ENCODE measurements at places on chromosomes 6 and 20. TPM values are rescaled to one million over a fixed set of nuclear protein-coding genes. Genes with fewer than 3 reads are reported as not detected.

DNA sequence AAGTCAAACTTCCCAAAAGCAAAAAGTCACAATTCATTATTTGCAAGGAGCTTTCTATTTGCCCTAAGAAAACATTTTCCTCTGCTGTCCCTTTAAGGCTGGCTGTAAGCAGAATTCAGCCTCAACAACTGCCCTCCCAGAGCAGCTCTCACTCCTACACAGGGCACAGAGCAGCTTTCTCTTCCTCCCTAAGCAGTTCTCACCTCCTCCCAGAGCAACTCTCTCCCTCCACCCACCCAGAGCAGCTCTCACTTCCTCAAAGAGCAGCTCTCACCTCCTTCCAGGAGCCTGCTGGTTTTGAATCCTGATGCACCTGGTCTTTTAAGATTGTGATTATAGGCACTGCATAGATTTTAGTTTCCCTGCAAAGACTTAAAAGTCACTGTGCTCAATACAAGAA, 120.6 kb upstream of the TMEM181 start:
- no peaks in the 10 kb centered on the region for H3K36me3 ChIP-seq
- DNase-seq = no peak
- H3K27ac ChIP-seq = peak overlapping the region; percentile 38
- no peaks in the 10 kb centered on the region for H3K27me3 ChIP-seq
- H3K4me3 ChIP-seq = no peak overlapping the region
- H3K4me1 ChIP-seq = peaks cover 2% of the 10 kb centered on the region

DNA sequence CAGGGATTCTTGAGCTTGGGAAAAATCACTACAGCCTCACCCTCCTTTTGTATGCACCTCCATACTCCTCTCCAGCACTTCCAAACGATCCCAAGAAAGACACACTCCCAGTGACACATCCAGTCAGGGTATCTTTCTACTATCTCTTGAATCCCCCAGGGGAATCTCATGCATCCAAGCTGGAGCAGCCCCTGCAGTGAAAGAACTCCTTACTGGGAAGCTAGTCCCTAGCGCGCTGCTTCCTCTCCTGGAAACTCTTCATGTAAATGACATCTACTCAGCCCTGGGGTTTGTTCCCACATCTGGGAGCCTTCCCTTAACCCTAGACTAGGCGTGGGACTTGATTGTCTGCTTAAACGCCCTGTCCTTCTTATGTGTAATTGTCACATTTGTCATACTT, 329.1 kb upstream of the QKI start:
- no peaks in the 10 kb centered on the region for H3K27me3 ChIP-seq
- no peak overlapping the region for H3K4me3 ChIP-seq
- no peaks in the 10 kb centered on the region for H3K4me1 ChIP-seq
- no peak for DNase-seq
- no peaks in the 10 kb centered on the region for H3K36me3 ChIP-seq

The RAD21L1 gene
- not detected for total RNA-seq

The CD24 gene
- 13.3 TPM for total RNA-seq

DNA sequence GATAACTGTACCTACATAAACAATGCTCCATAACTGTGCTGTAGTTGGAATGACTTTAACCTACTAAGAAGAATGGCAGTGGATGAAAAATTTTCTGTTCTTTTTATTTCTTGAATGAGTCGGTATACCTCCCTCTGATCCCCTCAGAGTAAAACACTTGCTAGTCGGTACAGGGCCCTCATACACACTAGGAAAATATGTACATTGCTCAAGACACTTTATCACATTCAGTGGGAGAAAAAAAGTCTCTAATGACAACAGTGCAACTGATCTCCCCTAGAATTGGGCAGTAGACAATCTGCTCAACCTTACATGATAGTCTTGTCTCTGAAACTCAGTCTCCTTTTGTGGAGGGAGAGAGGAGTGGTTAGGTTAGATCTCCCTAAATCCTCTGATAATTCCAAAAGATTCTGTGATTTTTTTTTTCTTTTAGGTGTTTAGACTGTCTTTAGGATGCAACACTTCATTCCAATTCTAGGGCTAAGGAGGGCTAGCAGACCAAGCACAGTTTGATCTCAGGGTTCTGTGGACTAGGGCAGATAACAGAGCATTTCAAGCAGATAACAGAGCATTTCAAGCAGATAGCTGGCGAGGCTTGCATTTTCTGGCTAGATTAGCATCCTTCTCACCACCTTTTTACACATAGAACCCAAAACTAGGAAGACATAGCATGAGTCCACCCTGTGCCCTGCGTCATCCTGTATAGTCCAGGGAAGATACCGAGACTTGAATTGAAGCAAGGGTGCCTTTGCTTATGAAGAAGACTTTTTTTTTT, 100.3 kb upstream of the TNFAIP3 start:
- H3K36me3 ChIP-seq = no peaks in the 10 kb centered on the region
- H3K27ac ChIP-seq = no peak overlapping the region
- DNase-seq = no peak
- no peak overlapping the region for H3K4me3 ChIP-seq
- peaks cover 19% of the 10 kb centered on the region for H3K4me1 ChIP-seq

The OR2B6 gene
- 0.19 TPM for total RNA-seq

DNA sequence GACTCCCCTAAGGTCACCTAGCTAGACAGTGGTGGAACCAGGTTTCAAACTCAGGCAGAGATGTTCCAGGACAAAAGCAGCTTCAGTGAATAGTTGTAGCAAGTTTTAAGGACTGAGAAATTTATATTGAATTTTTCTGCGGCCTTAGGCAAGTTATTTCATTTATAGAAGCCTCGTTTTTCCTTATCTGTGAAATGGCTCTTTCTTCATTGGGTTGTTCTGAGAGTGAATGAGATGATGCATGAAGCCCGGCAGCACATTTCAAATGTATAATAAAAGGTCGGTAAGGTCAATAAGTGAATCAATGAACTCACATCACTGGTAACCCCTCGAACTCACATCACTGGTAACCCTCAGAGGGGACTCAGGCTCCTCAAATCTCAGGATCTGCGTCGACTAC, 1.1 kb upstream of the GMPR start:
- H3K36me3 ChIP-seq = no peaks in the 10 kb centered on the region
- DNase-seq = no peak
- no peak overlapping the region for H3K4me3 ChIP-seq

DNA sequence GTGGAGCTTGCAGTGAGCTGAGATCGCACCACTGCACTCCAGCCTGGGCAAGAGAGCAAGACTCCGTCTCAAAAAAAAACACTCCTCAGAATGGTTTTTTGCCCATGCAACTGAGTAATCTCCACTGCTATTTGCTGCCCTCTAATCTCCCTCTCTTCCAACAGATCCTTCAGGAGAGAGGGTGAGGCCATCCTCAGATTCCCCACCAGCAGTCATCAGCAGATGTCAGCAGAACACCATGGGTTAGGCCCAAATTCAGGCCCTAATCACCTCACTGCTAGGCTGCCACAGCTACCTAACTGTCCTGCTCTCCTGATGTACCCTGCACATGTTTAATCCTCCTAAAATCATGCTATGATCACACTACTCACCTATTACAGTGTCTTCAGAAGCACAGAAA, 63.2 kb upstream of the BEND6 start:
- DNase-seq = no peak
- no peak overlapping the region for H3K27ac ChIP-seq
- H3K4me1 ChIP-seq = no peaks in the 10 kb centered on the region
- no peak overlapping the region for H3K4me3 ChIP-seq
- no peaks in the 10 kb centered on the region for H3K36me3 ChIP-seq

- no peaks in the 10 kb centered on the region for H3K36me3 ChIP-seq
- no peaks in the 10 kb centered on the region for H3K27me3 ChIP-seq
- no peak overlapping the region for H3K4me3 ChIP-seq
- no peak overlapping the region for H3K27ac ChIP-seq
These were observed 25.5 kb upstream of the ADTRP start for GRCh38 chr6:11804135-11804534.

The FAM83D gene
- 9.6 TPM for total RNA-seq

The DNMT3B gene
- 2.7 TPM for total RNA-seq

DNA sequence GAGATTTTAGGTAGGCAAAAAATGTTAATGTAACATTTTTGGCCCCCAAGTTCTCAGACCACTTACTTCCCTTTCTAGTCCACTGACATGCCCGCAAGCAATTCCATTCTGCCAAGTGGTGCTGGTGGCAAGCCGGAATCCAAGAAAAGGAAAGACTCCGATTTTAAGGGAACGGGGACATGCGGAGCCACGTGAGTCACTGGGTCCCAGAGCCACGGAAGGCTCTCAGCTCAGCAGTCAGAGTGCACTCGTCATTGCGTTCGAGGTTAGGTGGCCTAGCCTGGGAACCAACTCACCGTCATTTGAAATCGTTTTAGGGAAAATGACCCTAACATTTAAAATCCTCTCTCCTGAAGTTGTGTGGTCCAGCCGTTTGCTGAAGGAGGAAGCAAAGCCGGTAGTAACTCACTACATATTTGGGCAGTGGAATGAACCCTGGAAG, 711 bp upstream of the SIRT5 start:
- DNase-seq = peak; percentile 17
- no peaks in the 10 kb centered on the region for H3K27me3 ChIP-seq
- no peaks in the 10 kb centered on the region for H3K36me3 ChIP-seq
- H3K4me3 ChIP-seq = peak overlapping the region; percentile 83
- no peaks in the 10 kb centered on the region for H3K4me1 ChIP-seq

DNA sequence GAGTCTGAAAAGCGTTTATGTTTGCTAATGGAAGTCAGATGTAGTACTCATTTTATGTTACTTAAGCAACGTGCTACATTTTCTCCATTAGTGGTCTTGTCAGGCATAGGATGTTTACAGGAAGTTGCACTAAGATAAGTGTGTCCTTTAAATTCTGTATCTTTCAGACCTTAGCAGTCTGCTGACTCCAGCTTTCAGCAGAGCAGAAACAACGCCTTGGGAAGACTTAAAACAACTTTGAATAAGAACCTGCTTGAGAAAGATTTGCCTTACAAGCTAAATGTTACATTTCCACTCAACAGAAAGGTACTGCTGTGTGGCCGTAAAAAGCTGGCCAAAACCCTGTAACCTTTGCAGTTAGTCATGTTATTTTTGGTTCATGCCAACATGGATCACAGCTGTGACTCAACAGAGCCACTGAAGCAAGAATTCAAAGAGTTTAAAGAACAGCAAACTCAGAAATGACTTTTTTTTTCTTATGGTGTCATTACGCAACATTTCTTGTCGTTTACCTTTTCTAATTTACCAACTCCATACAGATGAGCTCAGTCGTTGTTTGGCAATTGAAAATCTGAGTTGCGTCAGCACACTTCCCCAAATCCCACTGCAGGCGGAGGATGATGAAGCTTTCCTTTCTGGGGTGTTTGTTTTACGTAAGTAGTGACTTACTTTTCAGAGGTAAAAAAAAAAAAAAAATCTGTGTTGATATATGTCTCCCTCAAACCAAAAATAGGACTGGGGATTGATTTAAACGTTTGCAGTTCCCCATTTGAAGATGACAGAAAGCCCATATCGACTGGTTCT, 27.9 kb upstream of the BMP6 start:
- H3K36me3 ChIP-seq = no peaks in the 10 kb centered on the region
- no peaks in the 10 kb centered on the region for H3K27me3 ChIP-seq
- no peak overlapping the region for H3K4me3 ChIP-seq
- no peak overlapping the region for H3K27ac ChIP-seq
- no peak for DNase-seq

DNA sequence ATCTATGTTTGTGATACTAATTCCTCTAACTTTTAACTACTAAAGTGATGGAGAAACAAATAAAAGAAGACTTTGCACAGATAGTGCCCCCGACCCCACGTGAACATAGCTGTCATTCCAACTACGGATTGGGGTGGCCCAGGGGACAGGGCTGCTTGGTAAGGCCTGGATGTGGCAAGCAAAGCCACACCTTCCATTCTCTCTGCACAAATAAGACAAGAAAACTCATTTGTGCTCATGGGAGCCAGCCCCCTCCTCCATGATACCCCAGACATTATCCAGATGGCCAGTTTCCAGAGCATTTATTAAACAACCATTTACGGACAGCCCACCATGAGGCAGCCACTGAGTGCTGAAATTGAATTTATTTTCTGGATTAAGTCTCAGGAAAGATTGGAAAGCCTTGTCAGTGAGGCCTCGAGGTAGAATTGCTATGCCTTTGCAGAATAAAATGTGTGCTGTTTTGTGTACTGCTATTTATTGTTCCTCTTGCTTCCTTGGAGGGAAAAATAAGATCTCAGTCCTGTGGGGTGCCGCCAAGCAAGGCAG, 151.2 kb downstream of the UNC5CL start:
- H3K4me3 ChIP-seq = no peak overlapping the region
- DNase-seq = no peak
- H3K36me3 ChIP-seq = no peaks in the 10 kb centered on the region
- H3K27ac ChIP-seq = no peak overlapping the region

DNA sequence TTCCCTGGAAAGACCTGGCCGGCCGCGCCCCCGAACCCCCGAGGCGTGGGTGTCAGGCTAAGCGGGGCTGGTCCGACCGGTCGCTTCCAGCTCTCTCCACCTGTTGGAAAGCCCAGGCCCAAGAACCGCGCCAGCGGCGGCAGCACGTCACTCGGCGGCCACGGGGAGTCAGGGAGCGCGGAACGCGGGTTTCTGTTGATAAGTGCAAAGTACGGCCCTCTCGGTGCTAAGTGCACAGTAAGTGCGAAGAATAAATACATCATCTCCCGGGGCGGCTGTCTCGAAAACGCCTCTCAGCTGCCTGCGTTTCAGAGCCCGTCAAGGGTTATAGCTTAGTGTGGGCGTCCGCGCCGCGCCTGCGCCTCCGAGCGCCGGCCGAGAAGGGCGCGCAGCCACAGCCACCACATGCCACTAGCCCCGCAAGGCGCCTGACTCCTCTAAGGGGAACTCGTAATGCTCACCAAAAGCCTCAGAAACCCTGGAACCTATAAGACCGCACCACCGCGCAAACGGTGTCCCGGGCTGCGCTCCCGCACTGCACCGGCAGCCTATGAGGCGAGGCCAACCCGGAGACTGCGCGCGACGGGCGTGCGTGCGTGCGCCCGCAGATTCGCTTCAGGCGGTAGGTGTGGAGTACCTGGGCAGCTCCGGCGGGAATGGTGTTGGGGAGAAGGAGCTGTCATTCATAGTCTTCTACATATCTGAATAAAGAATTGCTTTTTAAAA, 9.2 kb upstream of the TBX18 start:
- peaks cover 57% of the 10 kb centered on the region for H3K27me3 ChIP-seq
- no peak overlapping the region for H3K4me3 ChIP-seq
- H3K36me3 ChIP-seq = no peaks in the 10 kb centered on the region

Data from thymus (tissue), 14 donors.